ENCODE measurements at places on chromosomes 5 and 9.

DNA sequence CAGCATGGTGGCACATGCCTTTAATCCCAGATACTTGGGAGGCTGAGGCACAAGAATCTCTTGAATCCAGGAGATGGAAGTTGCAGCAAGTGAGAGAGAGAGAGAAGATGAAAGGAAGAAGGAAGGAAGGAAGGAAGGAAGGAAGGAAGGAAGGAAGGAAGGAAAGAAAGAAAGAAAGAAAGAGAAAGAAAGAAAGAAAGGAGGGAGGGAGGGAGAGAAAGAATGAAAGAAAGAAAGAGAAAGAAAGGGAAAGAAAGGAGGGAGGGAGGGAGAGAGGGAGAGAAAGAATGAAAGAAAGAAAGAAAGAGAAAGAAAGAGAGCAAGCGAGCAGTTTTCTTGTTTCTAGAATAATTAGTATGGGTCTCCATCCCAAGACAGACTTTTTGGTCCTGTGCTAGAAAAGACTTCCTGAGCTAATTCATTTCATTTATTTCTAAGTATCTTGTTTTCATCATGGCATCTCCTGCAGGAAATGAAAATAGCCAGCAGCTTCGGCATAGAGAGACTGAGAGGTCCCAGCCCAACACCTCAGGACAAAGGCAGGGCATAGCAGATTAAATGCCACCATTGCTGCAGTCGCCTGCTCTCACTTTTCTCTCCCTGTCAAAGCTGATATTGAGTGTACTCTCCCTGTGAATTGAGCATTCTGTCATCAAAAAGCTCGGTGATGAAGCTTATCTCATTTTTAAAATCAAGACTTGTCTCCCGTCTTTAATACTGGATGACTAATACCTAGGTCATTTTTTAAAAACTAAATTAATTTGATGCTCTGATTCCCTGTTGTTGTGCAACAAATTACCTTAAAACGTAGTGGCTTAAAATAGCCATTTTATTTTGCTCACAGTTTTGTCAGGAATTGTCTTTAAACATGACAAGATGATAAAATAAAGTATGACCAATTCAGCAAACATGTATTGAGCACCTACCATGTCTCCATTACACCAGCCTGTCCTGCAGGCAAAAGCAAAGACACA lies 91.8 kb upstream of the ADRA1B start:
- DNase-seq, result no peak

DNA sequence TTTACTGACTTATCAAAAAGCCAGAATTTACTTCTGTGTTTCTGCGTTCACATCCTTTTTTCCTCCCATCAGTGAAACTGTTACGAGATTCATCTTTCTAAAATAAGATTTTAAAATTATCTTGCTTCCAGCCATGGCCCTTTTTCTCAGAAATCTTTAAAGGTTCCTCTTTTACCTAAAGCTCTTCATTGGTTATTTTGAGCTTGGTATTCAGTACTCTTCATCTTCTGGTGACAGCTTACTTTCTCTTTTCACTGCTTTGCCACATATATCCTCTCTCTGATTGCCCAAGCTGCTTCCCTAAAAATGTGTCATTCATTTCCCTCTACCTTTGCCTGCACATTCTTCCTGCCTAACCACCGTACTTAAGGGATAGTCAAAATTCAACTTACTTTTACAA lies 32.3 kb downstream of the TGFBR1 start:
- no peak for DNase-seq

DNA sequence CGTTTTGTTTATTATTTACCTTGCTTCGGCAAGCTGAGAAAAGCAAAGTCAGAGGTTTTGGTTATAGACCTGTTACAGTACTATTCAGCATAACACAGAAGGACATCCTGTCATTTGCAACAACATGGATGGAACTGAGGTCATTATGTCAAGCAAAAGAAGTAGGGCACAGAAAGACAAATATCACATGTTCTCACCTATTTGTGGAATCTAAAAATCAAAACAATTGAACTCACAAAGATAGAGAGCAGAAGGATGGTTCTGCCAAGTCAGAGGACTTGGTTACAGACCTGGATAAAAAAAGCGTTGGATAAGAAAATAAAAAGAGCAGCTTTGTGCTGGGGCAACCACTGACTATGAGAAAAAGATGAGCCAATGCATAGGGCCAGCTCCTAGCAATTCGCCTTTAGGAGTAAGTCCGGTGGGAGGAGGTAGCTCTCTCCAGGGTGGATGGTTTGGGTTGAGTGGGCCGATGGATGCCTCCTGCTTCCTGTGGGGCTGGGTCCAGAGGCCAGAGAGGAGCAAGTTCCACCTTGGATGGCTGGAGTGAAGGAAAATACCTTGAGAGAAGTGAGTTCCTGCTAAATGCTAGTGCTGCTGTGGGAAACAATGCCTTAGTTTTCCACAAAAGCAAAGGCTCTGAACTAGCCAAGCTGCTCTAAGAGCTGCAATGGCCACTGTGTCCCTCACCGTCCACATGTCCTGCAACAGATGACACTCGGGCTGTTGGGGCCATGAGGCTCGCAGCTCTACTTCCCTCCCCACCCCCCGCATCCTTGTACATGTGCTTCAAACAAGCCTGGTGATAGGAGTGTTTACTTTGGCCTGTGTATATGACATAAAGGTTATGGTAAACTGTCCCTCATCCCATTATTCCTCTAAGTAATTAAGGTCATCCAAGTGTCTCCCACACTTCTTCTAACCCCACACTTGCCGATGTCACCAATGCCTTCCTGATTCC lies 38.4 kb downstream of the ACOT12 start:
- DNase-seq, result no peak

DNA sequence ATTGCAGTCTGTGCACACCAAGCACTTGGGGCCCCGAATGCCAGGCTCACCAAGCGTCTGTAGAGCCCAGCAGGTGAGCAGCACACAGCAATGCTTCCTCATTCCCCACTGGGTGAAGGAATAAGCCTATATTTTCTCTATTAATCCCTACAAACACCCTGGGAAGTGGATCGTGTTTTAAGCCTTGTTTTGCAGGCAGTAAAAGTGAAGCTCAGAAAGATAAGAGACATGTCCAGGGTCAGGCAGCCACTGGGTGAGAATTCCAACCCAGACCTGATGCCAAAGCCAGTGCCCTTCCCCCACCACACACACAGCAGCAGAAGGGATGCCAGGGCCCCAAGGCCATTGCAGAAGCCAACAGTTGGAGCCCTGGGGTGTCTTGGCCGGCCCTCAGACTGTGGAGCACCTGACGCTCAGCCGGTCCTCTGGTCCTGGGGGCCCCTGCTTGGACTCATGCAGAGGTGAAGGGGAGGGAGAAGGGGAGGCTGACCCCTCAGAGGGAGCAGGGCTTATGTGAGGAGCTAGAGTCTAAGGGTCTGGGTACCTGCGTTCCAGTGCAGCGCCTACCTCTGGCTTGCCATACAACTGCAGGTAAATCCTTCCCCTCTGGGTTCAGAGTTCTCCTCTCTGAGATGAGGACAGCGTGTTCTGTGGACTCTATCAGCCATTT lies 26.3 kb upstream of the SYNPO start:
- DNase-seq, result peak; percentile 75

DNA sequence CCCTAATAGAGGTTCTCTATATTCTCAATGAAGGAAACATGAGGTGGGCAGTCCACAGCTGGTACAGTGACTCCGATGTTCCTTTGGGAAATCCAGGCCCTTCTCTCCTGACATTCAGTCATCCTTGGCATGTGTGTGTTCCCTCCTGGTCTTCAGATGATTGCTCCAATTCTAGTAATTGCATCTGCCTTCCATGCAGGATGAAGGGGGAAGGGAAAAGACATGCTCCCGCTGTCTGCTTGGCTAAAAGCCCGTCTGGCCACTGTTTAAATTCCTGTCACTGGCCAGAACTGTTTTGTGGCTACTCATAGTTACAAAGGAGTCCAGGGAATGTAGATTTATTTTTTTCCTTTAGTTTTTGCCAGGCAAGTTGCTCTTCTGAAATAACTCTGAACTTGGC lies 65.0 kb downstream of the MAST4 start:
- DNase-seq, result no peak

- no peak for DNase-seq
These were observed 1.1 kb upstream of the SNAPC3 start for GRCh38 chr9:15421532-15421931.

DNA sequence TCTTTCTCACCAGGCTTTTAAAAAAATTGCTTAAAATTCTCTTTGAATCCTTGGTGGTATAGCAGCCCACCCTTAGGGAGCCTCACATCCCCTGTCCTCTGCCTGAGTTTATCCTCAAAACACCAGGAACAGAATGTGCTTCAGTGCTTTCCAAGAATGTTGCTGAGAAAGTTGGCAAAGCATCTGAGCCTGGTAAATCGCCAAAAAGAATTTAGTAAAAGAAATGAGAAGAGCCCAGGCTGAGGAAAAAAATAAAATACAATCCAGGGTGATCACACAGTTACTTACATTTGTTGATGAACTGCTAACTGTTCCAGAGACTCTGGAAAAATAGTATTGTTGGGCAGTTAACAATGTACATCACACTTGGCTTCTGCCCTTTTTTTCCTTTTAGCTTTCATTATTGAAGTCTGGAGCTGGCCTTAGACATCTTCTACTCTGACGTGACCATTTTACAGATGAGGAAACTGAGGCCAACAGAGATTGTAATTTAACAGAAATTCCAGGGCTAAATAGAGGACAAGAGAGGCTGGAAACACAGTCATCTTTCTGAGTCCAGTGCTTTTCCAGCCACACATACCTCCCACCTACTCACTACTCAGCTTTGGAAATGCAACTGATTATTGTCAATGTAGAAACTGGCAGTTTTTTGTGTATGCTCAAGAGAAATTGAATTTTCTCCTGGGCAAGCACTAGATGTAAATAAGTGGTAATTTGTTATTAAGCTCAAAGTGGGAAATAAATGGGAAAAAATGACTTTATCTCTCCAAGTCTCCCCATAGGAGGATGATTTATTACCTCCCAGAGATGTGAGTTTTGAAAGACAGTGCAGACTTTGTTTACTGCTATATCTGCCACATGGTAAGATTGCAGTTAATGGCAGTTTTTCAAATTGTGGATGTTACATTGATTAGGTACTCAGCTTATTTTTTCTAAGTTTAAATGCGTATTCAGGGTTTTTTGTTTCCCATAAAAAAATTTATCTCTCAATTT lies 86.7 kb upstream of the ALDH1A1 start:
- DNase-seq, result no peak

DNA sequence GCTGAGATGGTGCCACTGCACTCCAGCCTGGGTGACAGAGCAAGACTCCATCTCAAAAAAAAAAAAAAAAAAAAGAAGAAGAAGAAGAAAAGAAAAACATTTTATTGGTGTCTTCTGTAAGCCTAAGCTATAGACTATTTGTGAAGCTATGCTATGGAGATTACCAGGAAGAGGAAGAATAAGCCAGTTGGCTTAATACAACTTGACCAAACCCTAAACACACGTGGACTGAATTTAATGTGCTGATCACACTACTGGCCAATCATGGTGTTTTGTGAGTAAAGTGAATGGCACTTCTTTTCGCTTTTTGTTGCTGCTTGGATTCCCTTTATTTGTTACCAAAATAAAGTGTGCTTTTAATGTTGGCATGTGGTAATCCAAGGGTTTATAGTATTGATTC lies 49.9 kb downstream of the GGTA1 start:
- no peak for DNase-seq

DNA sequence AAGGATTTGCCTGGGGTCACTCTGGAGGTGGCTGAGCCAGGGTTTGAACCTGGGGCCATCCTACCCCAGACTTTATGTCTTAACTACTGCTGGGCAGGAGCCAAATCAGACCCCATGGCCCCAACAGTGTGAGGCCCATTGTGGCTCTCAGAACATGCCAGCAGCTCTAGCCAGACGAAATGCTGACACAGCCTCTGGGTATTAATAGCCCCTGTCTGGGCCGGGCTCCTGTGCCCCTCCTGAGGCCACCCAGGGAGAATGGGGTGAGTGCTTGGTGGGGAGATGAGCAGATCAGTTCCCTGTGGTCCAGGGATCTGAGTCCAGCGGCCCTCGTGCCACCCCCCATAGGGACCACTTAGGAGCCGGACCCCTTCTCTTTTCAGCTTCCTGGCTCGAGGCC lies 2.2 kb upstream of the PLPP7 start:
- DNase-seq, result no peak

DNA sequence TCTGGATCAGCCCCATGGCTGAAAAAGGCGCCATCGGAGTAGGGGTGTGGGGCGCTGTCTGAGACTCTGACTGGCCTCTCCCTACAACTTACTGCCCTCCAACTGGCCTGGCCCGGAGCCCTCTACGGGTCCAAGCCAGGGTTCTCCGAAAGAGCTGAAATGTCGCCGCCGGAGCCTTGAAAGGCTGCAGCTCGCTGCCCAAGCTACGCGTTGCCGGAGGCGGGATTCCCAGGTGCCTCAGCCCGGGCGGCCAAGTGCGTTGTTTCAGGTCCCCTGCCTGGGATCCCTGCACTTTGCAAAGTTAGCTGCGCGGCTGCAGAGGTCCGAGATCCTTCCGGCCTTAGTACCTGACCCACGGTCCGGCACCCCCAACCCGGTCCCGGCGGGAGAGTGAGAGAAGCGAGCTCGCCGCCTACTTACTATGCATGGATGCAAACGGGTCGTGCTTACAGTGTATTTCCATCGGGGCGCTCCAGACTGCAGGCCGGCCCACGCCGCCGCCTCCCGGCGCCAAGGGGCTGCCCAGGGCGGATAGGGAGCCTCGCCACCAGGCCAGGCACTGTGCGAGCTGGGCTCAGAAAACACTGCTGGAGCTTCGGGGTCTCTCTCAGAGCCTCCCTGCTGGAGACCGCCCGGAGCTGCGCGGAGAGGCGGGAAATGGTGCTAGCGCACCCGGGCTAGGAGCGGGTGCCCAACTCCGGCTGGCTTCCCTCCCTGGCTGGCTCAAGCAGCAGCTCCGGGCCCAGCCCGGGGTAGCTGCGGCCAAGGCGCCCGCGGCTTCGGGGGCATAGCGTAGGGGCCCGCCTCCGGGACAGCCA lies 7.7 kb downstream of the PAX5 start:
- peak; percentile 70 for DNase-seq

DNA sequence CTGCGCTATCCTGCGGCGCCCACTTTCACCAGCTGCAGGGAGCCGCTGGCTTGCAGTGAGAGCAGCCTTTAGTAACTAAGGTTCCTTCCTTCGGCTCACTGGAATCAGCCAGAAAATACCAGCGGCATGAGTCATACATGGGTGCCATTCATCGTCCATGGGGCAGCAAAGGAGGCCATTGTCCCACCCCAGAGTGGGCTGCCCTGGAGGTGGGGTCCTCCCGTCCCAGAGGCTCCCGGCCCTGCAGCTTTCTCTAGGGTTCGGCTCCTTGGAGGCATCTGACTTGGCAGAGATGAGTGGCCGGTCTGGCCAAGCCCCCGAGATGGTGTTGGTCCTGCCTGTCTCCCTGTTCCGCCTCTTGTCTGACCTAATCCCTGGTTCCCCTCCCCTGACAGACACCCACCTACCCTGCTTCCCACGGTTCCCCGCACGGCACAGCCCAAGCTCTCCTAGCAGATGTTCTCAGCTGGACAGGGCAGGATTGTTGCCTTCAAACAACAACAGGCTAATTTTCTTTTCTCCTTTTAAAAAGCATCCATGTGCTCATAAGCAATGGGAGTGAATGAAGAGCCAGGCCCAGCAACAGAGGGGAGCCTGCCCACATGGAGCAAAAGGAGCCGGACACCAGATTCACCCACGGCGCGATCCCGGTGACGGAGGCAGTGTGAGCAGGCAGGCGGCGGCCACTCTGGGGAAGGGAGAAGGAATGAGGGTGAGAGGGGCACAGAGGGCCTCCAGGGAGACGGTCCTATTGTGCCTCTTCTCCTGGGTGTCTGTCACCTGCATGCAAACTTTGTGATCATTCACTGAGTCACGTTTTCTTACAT lies 97.0 kb upstream of the COL5A1 start:
- peak; percentile 44 for DNase-seq

- DNase-seq, result no peak
These were observed 13.8 kb upstream of the ABLIM3 start for GRCh38 chr5:149127394-149127955.

GRCh38 chr5:171697221-171698102 lies 88.2 kb upstream of the SMIM23 start:
- no peak for DNase-seq

- DNase-seq, result no peak
These were observed 85.9 kb upstream of the LIFR start for GRCh38 chr5:38642189-38642911.
